Umbilical cord (tissue), 2 donors: ENCODE measurements at places on chromosomes 2 and 18.

- DNase-seq = peak; percentile 65
These were observed 48.6 kb downstream of the DDX1 start for GRCh38 chr2:15640261-15640711.

DNA sequence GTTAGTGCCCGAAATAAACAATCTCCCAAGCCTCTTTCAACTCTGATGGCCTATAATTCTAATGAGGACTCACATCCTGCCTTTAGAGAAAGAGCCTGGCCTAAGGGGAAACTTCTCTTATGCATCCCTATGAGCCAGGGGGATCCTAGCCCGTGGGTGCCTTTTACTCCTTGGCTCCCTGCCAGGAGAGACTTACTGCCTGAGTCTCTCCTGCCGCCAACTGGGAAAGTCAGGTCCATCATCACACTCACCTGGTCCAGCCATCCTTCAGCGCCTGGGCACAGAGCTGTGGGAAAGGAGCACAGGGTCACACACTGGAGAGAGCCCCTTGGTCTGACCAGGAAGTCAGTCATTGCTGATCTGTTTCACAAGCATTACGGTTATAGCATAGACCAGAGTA, 24.1 kb downstream of the ENOSF1 start:
- DNase-seq = no peak

GRCh38 chr18:1292167-1292566, 387.5 kb downstream of the ADCYAP1 start:
- DNase-seq = no peak

- DNase-seq = no peak
These were observed 77.7 kb downstream of the MAP2 start for GRCh38 chr2:209501579-209501978.

- DNase-seq = no peak
These were observed 109.9 kb upstream of the DTNA start for GRCh38 chr18:34600158-34600557.

GRCh38 chr18:7157760-7158159, 40.2 kb upstream of the LAMA1 start:
- DNase-seq = peak; percentile 80

DNA sequence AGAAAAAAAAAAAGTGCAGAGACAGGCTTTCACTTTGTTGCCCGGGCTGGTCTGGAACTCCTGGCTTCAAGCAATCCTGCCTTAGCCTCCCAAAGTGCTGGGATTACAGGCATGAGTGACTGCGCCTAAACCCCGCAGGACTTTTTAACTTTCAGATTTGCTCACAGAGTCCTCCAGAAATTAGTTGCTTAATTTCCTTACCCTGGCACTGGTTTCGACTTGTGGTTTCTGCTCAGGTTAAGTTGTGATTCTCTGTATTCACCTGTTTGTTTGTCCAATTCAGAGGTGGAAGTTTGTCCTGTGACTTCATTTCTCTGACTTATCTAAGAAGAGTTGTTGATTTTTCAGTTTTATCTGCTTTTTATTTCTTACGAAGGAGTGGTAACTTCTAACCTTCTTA, 238.1 kb downstream of the TMEM182 start:
- DNase-seq = no peak

DNA sequence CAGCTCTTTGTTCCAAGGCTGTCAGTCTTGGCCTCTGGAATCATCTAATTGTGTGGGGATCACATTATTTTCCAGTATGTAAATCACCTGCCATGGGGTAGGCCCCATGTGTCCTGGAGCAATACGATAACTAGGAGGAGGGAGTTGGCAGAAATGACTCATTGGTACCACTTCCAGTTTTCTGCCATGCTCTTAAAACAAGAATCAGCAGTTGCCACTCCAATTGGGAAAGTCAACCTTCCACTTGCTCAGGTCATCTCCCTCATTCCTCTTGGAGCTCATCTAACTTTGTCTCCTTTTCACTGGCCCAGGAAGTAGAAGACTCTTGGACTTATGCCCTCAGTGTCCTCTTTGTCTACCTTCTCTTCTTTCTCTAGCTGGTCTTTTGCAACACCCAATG, 487.0 kb downstream of the SLC4A3 start:
- DNase-seq = no peak

DNA sequence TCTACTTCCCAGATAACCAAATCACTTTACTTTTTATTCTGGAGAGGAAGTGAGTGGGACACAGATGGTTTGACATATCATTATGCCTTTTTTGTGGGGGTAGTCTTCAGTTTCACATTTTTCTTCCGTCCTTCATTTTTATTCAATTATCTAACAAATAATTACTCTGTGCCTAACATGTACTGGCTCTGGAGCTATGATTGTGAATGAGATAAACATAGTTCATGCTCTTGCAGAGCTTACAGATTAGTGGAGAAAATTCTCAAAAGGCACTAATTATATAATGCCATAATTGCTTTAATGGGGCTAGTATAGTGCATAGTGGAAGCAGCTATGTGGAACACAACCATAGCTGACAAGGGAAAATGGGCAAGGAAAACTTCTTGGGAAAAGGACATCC, 303.6 kb upstream of the TFPI start:
- no peak for DNase-seq

DNA sequence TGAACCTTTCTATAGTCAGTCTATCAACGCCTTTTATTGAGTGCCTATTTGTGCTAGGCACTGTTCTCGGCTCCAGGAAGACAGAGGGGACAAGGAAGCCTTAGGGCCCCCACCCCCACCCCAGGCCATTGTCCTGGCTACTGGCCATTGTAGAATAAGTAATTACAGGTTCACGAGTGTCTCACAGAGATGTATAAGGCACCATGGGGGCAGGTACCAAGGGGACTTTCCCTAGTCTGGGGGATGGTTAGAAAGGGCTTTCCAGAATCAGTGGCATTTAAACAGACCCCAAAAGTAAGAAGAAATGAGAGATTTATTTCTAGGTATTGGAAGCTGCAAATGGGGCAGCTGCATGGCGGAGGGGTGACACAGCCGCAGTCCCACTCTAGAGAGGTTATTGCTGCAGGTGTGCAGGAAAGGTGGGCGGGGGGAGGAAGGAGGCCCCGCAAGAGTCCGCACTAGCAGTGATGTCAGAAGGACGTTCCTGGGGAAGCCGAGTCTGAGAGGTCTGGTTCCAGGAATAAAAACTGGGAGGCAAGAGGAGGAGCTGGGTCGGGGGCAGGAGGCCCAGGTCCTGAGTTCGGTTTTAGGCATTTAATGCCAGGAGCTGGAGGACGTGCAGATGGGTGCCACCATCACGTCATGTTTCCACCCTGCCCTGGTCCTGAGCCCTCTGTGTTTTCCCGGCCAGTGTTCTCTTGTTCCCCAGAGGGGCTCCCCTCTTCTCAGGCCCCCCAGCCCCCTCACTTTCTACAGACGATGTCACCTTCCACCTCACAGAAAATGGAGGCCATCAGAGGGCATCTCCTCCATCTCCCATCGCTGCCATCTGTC, 30.5 kb downstream of the FOSL2 start:
- DNase-seq = no peak

DNA sequence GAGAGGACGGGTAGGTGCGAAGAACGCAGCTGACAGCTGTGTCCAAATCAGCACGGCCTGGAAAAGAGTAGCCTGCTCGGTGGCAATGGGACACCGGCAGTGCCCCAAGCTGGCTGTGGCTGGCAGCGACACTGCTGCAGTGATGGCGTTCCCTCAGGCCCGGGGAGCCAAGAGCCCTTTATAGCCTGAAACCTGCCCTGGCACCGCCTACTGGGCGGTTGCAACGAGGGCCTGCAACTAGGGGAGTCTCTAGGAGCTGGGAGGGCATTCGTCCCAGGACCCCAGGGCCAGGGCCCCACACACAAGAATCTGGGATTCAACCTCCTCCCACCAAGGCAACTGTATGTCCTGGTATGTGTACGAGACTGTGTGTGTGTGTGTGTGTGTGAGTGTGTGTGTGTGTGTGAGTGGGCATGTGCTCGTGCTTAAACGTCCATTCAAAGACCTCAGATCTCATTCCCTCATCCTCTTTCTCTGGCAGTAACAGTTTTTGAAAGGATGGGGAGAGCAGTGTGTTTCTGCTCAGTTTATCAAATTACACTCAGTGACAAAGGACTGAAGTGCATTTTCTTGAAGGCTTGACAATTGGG, 6.8 kb upstream of the CYP26B1 start:
- DNase-seq = no peak

- DNase-seq = no peak
These were observed 318.1 kb downstream of the ZNF521 start for GRCh38 chr18:25033747-25034471.

GRCh38 chr18:60623331-60623730, 250.8 kb upstream of the MC4R start:
- no peak for DNase-seq

DNA sequence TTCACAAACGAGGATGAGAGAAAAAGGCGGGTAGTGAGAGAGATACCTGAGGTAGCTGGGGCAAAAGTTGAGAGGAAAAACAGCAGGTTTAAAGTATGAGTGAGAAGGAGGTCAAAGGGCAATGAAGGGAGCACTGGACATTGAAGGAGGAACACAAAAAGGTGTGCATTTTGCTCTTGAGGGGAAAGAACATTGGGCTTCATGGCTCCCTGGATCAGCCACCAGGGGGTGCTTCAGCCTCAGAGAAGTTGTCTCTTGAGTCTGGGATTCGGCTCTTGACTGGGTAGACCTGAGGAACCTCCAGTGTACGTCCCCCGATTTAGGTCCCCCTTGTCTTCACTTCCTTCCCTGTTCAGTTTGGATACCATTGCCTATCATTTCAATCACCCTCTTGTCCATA, 128.5 kb downstream of the RAPGEF4 start:
- no peak for DNase-seq

DNA sequence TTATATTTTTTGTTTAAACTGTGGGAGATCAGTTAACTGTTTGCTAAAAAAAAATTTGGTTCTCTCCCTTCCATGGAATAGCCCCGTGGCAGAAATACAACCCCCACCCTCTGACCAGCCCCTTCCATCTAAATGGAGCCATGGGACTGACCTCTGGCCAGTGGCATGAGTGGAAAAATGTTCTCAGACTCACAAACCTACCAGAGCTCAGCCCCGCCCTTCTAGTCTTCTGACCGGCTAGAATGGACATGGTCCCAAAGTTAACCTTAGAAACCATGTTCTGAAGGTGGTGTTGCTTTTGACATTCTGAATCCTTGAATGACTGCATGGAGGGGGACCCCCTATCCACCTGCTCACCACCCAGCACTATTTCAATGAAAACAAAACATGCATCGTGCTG, 1.3 kb upstream of the CHRNA1 start:
- DNase-seq = no peak

DNA sequence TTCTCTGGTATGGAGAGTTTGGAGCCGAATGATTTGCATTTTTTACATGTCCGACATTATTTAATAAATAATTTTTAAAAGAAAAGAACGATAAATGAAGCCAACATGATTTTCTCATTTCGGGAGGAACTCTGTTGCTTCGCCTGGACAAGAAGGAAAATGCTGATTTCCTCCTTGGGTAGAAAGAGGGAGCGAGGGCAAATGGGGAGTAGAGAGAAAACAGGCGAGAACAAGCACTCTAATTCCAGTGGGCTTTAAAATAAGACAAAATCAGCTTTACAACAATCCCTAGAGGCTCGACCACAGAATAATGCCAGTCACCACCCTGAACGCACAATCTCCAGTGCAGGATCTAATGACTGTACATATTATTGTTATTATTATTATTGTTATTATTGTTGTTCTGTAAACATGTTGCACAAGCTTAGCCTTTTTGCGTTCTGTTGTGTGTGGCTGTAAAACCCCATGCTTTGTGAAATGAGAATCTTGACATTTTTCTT, 3.7 kb downstream of the DLX1 start:
- DNase-seq = no peak

DNA sequence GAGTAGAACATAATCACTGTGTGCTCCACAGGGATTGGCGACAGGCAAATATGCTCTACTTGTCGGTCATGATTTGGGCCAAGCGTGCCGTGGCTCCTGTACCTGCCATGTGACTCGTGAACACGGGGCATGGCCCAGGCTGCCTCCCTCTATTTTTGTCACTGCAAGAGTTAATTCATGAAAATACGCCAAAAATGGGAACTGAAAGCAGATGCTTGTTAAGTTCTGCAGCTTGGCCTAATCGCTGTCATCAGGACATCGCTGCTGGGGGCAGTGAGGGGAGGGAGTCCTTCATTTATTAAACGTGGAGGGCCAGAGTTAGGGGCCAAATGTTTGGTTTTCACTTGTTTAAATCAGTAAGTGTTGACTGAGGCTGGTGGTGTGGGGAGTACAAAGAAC, 177.8 kb downstream of the BCL2 start:
- DNase-seq = no peak

- no peak for DNase-seq
These were observed 355.2 kb downstream of the CMPK2 start for GRCh38 chr2:6510532-6510931.

GRCh38 chr2:232061265-232061664, 99.8 kb downstream of the DIS3L2 start:
- DNase-seq = peak; percentile 22

- DNase-seq = no peak
These were observed 220.0 kb upstream of the TANK start for GRCh38 chr2:160940271-160940670.
